Left colon (tissue), 2 donors: ENCODE measurements at places on chromosomes 4 and X. TPM values are rescaled to one million over a fixed set of nuclear protein-coding genes. Genes with fewer than 3 reads are reported as not detected.

DNA sequence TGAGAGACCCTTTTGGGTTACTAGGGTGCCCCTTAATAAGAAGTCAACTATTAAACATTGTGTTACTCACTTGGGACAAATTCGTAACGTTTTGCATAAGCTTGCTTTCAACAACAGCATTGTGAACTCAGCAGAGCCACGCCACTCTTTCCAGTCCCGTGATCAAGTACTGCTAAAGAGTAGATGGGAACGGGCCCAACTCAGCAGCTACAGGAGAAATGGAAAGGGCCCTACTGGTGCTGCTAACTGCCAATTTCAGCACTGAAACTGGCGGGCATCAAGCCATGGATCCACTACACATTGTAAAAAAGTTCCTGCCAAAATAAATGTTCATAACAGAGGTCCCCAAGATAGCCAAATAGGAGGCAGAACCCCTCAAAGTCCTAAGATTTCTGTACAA is 19.0 kb upstream of the DHX15 start:
- no peak for DNase-seq

DNA sequence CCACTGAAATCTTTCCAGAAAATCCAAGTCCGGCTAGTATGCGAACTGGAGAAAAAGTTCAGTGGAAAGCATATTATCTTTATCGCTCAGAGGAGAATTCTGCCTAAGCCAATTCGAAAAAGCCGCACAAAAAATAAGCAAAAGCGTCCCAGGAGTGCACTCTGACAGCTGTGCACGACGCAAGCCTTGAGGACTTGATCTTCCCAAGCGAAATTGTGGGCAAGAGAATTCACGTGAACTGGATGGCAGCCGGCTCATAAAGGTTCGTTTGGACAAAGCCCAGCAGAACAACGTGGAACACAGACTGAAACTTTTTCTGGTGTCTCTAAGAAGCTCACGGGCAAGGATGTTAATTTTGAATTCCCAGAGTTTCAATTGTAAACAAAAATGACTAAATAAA is 34.4 kb downstream of the STX18 start:
- no peak for DNase-seq

- DNase-seq, result no peak
These were observed 55.1 kb downstream of the FAM13A start for GRCh38 chr4:89001647-89002445.

Gene CFP
- 3.5 TPM for total RNA-seq
